Aorta (tissue), 5 donors: ENCODE measurements at places on chromosomes 13 and 19. TPM values are rescaled to one million over a fixed set of nuclear protein-coding genes. Genes with fewer than 3 reads are reported as not detected.

- H3K36me3 ChIP-seq = no peaks in the 10 kb centered on the region
- no peak for DNase-seq
- H3K27me3 ChIP-seq = no peaks in the 10 kb centered on the region
- H3K4me3 ChIP-seq = no peak overlapping the region
- H3K4me1 ChIP-seq = no peaks in the 10 kb centered on the region
- H3K27ac ChIP-seq = no peak overlapping the region
Observed at GRCh38 chr19:10712045-10712444, 5.8 kb upstream of the DNM2 start.

- H3K4me3 ChIP-seq = no peak overlapping the region
- no peaks in the 10 kb centered on the region for H3K4me1 ChIP-seq
- peak; percentile 88 for DNase-seq
- peak overlapping the region; percentile 19 for H3K27ac ChIP-seq
- H3K36me3 ChIP-seq = no peaks in the 10 kb centered on the region
Observed at GRCh38 chr19:44745341-44745831, 3.1 kb upstream of the BCL3 start.

DNA sequence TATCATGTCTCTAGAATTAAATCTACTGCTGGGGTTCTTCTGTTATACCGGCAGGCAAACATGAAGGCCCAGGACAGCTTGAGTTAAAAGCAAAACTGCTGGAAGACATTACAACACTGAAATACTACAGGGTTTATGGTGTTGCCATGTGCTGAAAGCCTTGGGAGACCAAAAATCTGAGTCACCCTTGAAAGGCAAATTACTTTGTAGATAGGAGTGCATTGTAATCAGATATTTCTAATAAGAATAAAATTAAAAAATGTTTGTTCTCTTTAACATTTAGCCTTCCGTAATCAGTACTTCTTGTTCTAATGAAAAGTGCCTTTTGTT is 181.3 kb downstream of the PCDH9 start:
- H3K4me1 ChIP-seq = no peaks in the 10 kb centered on the region
- no peak for DNase-seq
- H3K36me3 ChIP-seq = no peaks in the 10 kb centered on the region
- H3K27ac ChIP-seq = no peak overlapping the region
- no peaks in the 10 kb centered on the region for H3K27me3 ChIP-seq

DNA sequence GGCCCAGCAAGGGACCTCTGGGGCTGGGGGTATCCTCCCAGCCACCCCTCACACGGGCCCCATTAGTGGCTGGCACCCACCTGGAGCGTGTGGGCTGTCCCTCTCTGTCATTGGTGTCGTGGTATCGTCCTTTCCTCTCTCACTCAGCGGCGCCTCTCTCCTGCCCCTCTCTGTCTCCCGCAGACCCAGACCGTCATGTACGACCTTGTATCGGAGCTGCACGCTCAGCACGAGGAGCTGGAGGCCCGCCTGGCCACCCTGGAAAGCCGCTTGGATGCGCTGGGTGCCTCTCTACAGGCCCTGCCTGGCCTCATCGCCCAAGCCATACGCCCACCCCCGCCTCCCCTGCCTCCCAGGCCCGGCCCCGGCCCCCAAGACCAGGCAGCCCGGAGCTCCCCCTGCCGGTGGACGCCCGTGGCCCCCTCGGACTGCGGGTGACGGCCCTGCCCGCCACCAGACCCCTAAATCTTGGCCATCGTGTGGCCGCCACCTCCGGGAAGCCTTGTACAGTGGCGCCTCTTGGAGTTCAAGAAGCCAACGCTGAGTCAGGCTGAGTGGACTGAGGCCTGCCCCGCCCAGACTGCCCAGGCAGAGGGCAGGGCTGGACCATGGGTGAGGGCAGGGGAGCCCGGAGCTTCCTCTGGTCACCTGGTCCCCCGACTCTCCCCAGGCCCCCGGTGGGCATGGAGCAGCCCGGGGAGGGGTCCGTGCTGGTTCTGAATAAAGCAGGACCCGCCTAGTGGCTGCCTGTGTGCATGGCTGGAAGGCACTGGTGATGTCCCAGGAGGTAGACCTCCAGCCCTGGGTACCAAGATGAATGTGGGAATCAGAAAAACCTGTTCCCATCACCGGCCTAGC is 9.8 kb upstream of the ARRDC2 start:
- no peaks in the 10 kb centered on the region for H3K27me3 ChIP-seq
- no peak overlapping the region for H3K4me3 ChIP-seq
- DNase-seq = peak; percentile 62
- H3K27ac ChIP-seq = no peak overlapping the region

DNA sequence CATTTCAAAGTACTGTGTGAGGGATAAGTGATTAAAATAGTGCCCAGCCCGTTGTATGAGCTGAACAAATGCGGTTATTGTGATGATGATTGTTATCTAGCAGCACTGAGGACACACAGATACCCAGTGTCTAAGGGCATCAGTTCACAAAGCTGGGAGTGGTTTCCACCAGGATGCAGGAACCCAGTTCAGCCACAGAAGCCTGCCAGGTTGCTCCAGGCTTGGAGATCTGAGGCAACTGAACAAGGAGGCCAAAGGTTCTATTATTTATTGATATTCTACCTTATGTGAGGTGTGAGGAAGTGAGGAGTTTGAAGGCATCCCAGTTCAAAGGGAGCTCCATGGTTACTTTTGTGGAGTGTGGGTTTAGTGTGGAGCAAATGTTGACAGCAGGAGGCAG is 13.2 kb downstream of the DIAPH3 start:
- DNase-seq = no peak
- no peak overlapping the region for H3K27ac ChIP-seq

GRCh38 chr13:104057861-104058260 is 991.6 kb upstream of the SLC10A2 start:
- no peak for DNase-seq
- H3K36me3 ChIP-seq = no peaks in the 10 kb centered on the region
- H3K4me1 ChIP-seq = no peaks in the 10 kb centered on the region
- no peaks in the 10 kb centered on the region for H3K27me3 ChIP-seq
- no peak overlapping the region for H3K4me3 ChIP-seq

The MUC16 gene
- polyA plus RNA-seq = not detected

The CCDC159 gene
- polyA plus RNA-seq = 28.3 TPM

The ZNF208 gene
- polyA plus RNA-seq = 3.0 TPM
